ENCODE measurements at places on chromosomes 13 and 19. TPM values are rescaled to one million over a fixed set of nuclear protein-coding genes. Genes with fewer than 3 reads are reported as not detected.

PRR36 gene
- not detected for total RNA-seq

TUBB4A gene
- total RNA-seq, result not detected

ABCC4 gene
- 53.5 TPM for total RNA-seq

KLK3 gene
- total RNA-seq, result not detected

MBD3L2 gene
- total RNA-seq, result not detected

ZNF730 gene
- total RNA-seq, result 3.4 TPM

Data from thoracic aorta endothelial cell (primary cell).